ENCODE measurements at places on chromosomes 3 and 15.

GRCh38 chr3:183809270-183809669 is 16.1 kb downstream of the MAP6D1 start:
- no peak for DNase-seq

DNA sequence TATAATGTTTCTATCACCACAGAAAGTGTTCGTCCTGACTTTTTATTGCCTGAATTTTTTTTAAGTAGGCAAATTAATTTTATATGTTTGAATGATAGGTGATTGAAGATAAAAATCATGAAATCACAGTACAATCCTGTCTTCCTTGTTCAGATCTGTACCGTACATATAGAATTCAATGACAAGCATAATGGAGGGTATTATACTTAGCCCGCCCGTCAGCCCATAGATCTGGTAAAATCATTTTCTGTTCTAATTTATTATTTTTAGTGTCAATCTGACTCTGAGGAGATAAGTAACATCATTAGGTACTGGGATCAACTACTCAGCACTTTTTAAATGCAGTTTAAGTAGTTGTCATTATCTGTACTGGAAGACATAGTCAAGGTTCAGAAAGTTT is 269.9 kb downstream of the NR2F2 start:
- no peak for DNase-seq

GRCh38 chr15:28943146-28943545 is 57.4 kb downstream of the APBA2 start:
- DNase-seq, result no peak

GRCh38 chr15:93300796-93301195 is 211.8 kb upstream of the RGMA start:
- no peak for DNase-seq

GRCh38 chr3:181327349-181327748 is 337.8 kb upstream of the DNAJC19 start:
- DNase-seq, result no peak

- DNase-seq, result no peak
Measured at GRCh38 chr3:114644367-114644766, 350.5 kb downstream of the TIGIT start.

GRCh38 chr3:185210621-185211142 is 43.2 kb downstream of the EHHADH start:
- no peak for DNase-seq

DNA sequence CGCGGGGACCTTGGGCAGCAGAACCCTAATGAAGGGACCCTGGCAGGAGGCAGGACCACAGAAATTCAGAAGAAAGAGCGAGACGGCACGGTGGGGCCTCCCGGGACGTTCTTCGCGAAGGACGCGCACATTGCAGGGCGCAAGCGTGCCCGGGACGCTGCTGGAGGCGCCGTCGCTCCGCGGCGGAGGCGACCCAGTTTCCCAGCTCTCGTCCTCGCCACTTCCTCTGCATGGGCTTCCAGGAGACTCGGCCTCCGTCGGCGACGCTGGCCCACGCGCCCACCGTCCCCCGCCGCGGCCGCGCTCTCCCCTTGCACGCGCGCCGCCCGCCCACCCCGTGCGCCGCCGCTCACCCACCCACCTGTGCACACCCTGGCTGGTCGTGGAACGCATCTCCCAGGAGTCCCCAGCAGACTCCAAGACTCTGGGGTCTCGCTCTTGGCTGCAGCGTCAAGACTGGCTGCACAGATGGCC is 31.8 kb upstream of the SMAD3 start:
- no peak for DNase-seq

DNA sequence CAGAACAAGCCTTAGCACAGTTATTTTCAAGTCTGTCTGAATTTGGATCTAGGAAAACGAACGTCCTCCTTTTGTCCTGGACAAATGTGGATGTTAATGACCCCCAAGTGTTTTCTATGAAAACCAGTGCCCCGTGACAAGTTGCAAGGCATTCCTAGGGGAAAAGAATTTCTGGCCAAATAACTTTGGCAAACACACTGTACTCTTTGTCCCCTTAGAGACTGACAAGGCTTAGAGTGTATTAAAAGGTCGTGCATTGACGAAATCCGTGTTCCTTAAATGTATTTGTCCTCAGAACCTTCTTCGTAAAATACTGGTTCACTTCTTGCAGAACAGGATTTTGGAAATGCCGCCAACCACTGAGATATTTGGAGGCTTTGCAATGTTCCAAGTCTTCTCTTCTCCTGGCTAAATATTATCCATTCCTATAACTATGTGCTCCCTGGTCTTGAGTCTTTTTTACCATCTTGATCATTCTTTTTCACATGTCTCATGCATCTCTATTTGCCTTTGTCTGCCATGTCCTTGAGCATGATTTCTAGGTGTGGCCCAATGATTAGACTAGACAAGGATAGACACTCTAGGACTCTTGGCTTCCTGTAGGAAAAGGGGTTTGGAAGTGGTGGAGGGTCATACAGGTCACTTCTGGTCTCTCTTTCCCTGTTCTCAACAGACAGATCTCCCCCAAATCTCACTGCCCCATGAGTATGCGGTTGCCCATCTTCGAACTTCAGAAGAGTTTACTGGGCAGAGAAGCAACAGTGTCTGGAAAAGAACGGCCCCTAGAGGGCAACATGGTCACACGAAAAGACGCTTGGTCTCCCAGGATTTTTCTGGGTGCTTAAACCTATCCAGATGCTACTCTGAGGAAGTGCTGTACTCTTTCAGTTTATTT is 117.5 kb downstream of the EDEM1 start:
- peak; percentile 29 for DNase-seq

GRCh38 chr3:95289295-95289694 is 1226.4 kb downstream of the NSUN3 start:
- no peak for DNase-seq
